ENCODE measurements at places on chromosomes 12 and 14.

- DNase-seq: peak; percentile 76
Measured at GRCh38 chr14:91369628-91370445, 47.8 kb downstream of the CCDC88C start.

DNA sequence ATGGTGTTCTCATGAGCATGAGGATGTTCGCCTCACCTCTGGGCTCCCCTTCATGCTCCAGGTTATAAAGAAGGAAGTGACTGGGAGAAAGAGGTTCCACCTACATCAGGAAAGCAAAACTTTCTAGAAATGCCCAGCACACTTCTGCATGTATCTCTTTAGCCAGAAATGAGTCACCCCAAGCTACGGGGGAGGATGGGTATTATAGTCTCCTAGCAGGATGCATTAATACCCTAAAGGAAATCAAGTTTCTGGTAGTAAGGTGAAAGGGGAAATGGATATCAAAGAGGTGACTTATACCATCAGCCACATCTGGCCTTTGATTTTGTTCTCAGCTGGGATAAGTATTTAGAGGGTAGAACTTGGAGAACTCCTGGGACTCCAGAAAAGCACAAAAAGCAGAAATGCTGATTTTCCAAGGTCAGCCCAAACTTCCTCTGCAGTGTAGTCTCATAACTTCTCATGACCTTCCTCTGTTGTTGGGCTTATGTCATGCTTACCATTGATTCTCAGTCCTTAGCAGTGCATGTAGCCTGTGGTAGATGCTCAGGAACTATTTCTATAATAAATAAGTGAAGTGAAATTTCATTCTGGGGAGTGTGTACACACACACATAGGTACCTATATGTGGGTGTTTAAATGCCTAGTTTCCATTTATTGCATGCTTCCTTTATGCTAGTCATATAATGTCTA is 209.4 kb upstream of the CRY1 start:
- DNase-seq: no peak

DNA sequence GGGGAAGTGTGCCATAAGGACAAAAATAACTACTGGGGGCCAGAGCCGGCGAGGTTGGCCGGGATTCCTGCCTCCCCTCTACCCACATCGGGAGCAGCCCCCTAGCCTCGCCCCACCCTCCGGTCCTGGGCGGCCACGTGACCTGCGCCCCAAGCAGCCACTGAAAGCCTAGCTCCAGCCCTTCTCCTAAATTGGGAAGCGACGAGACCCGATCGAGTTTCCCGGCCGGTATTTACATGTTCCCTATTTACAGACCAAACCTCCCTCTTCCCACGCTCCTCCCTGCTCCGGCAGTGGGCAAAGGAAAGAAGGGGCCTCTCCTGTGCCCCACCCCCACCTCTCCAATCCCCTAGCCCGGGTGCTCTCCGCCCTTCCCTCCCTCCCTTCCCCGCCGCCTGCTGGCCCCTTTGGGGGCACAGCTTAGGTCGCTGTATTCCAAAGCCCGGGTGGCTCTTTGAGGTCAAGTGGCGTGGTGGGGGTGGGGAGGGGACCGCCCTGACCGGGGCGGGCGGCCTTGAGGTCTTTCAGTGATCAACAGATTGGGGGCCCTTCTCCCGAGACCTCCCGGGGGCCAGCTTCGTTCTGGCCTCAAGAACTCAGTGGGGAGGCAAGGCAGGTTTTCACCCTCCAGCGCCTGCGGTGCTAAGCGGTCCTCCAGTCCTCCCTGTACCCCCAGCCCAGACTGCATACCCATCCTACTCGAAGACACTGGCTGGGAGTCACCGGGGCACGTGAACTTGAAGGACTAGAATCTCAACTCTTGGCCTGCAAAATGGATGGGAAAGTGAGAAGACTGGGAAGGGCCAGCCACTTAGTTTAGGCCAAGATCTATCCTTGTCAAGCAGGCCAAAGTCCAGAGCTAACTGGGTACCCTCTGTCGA is 6.3 kb upstream of the CTDSP2 start:
- DNase-seq: no peak

DNA sequence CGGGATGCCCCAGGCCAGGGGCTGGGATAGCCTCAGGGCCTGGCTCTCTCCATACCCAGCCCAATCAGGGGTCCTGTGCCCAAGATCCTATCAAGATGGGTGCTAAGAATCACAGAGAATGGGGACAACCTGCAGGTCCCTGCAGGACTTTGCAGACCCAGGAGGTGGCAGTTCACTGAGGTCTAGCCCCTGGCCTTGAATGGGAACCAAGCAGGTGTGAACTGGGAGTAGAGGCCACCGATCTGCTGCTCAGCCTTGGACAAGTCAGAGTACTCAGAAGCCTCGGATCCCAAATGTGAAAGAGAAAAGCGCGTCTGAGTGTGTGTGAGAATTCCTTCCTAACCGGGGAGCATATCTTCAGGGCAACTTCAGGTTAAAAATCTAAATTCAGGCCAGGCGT is 76.2 kb downstream of the ARL6IP4 start:
- DNase-seq: no peak

GRCh38 chr14:32623300-32624093 is 294.4 kb downstream of the AKAP6 start:
- DNase-seq: no peak

GRCh38 chr14:100071545-100071944 is 6.3 kb downstream of the EVL start:
- DNase-seq: no peak

DNA sequence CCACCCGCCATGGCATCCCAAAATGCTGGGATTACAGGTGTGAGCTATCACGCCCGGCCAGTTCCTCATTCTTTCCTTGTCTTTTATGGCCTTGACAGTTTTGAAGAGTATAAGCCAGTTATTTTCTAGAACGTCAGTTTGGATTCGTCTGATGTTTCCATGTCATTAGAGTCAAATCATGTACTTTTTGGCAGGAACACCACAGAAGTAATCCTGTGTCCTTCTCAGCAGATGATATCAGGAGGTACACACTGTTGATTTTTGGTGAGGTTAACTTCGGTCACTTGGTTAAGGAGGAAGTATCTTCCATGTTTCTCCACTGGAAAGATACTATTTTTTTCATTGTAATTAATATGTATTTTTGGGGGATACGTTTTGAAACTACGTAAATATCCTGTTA is 25.1 kb upstream of the VPS33A start:
- DNase-seq: no peak

- DNase-seq: no peak
Measured at GRCh38 chr12:46516933-46517578, 144.5 kb upstream of the SLC38A2 start.

DNA sequence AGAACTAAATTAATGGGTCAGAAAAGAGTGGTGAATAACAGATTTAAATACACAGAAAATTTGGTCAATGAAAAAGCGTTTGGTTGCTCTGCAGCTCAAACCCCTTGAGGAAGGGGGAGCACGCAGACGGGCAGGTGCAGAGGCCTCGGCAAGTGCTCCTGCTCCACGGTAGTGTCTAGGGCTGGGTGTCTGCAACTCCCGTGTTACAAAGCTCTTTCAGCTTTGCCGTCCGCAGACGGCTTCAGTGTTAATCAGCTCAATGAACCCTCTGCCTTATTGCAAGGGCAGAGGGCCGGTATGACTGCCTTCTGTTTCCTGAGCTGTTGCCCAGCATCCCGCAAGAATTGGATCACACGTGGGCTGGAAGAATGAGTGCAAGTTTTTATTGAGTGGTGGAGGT is 125.7 kb upstream of the TRHDE start:
- no peak for DNase-seq

DNA sequence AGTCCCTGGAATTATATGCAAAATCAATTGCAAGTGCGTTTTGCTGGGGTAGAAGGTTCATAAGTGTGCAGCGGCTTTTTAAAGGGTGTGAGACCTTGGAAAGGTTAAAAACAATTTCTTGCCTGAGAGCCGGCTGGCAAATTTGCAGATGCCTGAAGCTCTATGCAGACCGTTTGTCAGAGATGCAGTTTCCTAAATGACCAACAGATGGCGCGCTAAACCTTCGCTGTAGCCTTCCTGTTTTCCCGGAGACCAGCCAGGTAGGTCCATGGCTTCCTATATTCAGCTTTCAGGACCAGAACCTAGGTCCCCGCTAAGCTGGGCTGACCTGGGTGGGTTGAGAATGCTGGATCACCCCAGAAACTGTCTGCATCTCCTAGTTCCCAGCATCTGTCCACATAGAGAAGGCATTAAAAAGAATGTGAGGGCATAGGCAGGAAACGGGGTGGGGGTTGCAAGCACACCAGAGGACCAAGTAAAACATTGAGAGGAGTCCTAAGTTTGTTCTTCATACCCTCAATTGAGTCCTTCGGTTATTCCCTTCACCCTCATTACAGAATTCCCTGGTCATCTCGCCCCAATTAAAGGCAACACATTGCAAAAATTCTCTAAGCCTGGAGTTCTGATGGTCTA is 5.7 kb upstream of the NOS1 start:
- DNase-seq: peak; percentile 92

DNA sequence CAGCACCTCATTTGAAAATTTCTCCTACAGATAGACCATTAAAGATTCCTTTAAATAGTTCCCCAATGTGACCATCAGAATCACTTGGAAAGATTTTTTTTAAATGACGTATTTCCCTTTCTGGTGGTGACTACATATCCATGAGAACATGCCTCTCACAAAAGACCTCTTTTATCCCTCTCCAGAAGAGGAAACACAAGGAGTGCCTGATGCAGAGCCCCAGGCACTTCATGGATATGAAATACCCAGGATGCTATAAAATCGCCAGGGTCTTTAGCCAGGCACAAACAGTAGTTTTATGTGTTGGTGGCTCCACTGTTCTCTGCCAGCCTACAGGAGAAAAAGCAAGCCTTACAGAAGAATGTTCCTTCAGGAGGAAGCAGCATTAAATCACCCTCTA is 97.1 kb downstream of the ETNK1 start:
- no peak for DNase-seq

GRCh38 chr12:30796313-30796780 is 41.6 kb upstream of the CAPRIN2 start:
- peak; percentile 29 for DNase-seq

DNA sequence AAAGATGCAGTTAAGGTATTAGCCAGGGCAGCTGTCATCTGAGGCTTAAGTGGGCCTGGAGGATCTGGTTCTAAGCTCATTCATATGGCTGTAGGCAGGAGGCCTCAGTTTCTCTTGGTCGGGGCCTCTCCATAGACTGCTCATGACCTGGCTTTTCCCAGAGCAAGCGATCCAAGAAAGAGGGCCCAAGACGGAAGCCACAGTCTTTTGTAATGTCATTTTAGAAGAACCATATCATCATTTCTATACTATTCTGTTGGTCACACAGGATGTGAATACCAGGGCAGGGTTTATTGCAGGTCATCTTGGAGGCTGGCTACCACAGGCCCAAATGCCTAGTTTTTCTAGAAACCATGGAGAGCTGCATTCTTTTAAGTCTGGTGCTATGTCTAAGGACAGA is 47.7 kb downstream of the GNG2 start:
- DNase-seq: no peak

GRCh38 chr12:43292699-43293098 is 259.3 kb downstream of the ADAMTS20 start:
- no peak for DNase-seq

GRCh38 chr14:104571246-104571645 is 8.3 kb upstream of the C14orf180 start:
- DNase-seq: no peak

DNA sequence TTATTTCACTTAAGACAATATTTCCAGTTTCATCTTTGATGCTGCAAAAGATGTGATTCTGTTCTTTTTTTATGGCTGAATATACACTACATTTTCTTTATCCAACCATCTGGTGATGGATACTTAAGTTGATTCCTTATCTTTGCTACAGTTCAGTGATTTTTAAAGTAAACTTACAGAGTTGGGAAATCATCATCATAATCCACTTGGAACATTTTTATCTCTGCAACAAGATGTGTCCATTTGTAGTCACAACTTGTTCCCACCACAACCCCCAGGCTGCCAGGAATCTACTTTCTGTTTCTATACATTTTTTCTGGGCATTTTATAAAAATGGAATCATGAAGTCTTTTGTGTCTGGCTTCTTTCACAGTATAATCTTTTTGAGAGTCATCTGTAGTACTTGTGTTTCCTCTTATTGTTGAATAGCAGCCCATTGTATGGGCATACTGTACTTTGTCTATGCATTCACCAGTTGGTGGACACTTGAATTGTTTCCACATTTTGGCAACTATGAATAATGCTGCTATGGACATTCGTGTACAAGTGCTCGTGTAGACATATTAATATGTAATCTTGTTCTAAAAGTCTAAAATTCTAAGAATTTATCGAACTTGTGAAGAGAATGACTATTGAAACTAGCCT is 212.5 kb upstream of the DDHD1 start:
- DNase-seq: no peak

GRCh38 chr12:92400006-92400405 is 254.4 kb upstream of the BTG1 start:
- no peak for DNase-seq

DNA sequence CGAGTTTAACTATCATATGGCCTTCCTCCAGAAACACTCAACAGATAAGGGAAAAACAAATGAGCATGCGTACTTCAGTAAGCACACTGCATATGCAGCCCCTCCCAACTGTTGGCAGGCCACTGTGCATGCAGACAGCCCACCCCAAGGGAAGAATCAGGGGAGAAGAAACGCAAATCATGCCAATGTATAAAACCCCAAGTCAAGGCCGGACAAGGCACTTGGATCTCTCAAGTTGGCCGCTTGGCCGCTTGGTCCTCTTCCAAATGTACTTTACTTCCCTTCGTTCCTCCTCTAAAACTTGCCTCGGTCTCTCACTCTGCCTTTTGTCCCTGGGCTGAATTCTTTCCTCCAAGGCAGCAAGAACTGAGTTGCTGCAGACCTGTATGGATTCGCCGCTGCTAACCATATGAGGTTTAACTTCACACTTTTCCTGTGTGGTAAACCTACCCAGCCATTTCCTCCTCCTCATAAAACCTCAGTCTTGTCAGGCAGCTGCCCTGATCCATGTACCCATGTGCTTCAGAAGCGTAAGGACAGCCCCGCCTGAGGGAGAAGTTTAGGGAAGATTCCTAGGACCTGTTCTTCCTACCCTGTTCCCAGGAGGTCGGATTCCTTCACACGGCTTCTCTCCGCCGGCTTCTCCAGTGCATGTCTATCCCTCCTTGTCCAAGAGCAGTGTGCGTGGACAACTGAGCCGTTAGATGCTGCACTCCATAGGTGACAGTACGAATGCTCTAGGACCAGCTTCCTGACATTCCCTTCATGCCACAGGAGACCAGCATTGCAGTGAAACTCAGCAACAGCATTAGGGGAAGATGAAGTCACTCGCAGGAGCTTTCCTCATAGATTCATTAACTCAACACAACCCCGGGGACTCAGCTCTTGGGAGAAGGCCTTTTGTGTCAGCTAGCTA is 188.0 kb downstream of the MON2 start:
- no peak for DNase-seq

DNA sequence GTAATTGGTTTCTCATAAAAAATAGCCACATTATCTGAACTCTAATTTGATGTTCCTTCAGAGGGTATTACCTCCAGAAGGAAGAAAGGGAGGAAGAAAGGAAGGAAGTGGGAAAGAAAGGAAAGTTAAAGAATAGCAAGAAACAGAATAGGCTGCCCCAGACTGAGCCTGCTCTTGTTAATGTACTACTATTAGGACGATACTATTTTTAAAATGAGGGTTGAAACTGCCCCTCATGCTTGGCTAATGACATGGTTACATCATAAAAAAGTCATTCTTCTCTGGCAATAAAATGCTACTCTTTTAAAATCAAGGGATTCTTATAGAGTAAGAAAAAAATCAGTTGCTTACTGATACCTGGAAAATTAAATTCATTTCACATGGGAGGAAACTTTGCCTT is 253.0 kb downstream of the KTN1 start:
- DNase-seq: no peak

GRCh38 chr14:95125221-95125620 is 32.1 kb downstream of the DICER1 start:
- no peak for DNase-seq

- peak; percentile 93 for DNase-seq
Measured at GRCh38 chr12:14257734-14258574, 107.5 kb upstream of the ATF7IP start.

- no peak for DNase-seq
Measured at GRCh38 chr12:86670986-86671385, 414.8 kb upstream of the MGAT4C start.

All from NCI-H2107 (cell line).